ENCODE measurements at places on chromosomes 4 and X. TPM values are rescaled to one million over a fixed set of nuclear protein-coding genes. Genes with fewer than 3 reads are reported as not detected.

ZNF280C gene
- 4.8 TPM for total RNA-seq

SLC16A2 gene
- total RNA-seq, result 16.2 TPM

NALF2 gene
- total RNA-seq, result 0.33 TPM

AKAP4 gene
- not detected for total RNA-seq

MSANTD1 gene
- total RNA-seq, result 1.0 TPM

FAM47E gene
- 0.99 TPM for total RNA-seq

NBDY gene
- 12.5 TPM for total RNA-seq

ARR3 gene
- total RNA-seq, result not detected

FOXP3 gene
- total RNA-seq, result 0.67 TPM

SRP72 gene
- total RNA-seq, result 91.2 TPM

TAPT1 gene
- 16.2 TPM for total RNA-seq

CENPI gene
- total RNA-seq, result 2.2 TPM

TRIM75 gene
- not detected for total RNA-seq

RNF175 gene
- total RNA-seq, result 4.7 TPM

MAGEE1 gene
- total RNA-seq, result 3.3 TPM

TRIML2 gene
- not detected for total RNA-seq

GPR173 gene
- 1.7 TPM for total RNA-seq

NPY1R gene
- 0.67 TPM for total RNA-seq

NXF2B gene
- not detected for total RNA-seq

PIGA gene
- total RNA-seq, result 13.3 TPM

UNC5C gene
- 9.8 TPM for total RNA-seq

GAGE12G gene
- not detected for total RNA-seq

MAGEE2 gene
- total RNA-seq, result not detected

BTC gene
- total RNA-seq, result 2.5 TPM

DRD5 gene
- not detected for total RNA-seq

ACOX3 gene
- 15.5 TPM for total RNA-seq

CFAP299 gene
- not detected for total RNA-seq

GBA3 gene
- total RNA-seq, result not detected

PCDH19 gene
- 0.11 TPM for total RNA-seq

RIBC1 gene
- total RNA-seq, result 1.2 TPM

KCNIP4 gene
- not detected for total RNA-seq

ZNF157 gene
- 0.27 TPM for total RNA-seq

TCP11X2 gene
- total RNA-seq, result not detected

KCNE5 gene
- 0.50 TPM for total RNA-seq

MAGEA9 gene
- total RNA-seq, result not detected

NAP1L3 gene
- 0.42 TPM for total RNA-seq

NIPAL1 gene
- 16.4 TPM for total RNA-seq

LCORL gene
- total RNA-seq, result 11.3 TPM

AKAP14 gene
- not detected for total RNA-seq

ENPEP gene
- not detected for total RNA-seq

MAB21L2 gene
- total RNA-seq, result not detected

CT45A10 gene
- total RNA-seq, result not detected

HOPX gene
- under 0.01 TPM for total RNA-seq

All from mammary epithelial cell (primary cell).